ENCODE measurements at places on chromosomes 11 and 22. TPM values are rescaled to one million over a fixed set of nuclear protein-coding genes. Genes with fewer than 3 reads are reported as not detected.

Gene ZNF280B
- polyA plus RNA-seq, result 0.76 TPM

Gene MS4A6A
- not detected for polyA plus RNA-seq

Gene PLCB3
- polyA plus RNA-seq, result 23.9 TPM

Gene ADM2
- polyA plus RNA-seq, result 1.9 TPM

Gene RAG2
- polyA plus RNA-seq, result not detected

Gene ENDOD1
- 6.5 TPM for polyA plus RNA-seq

Gene GLYAT
- not detected for polyA plus RNA-seq

Gene OTOG
- polyA plus RNA-seq, result not detected

Gene PARVA
- polyA plus RNA-seq, result 68.9 TPM

Gene ZBTB3
- polyA plus RNA-seq, result 2.3 TPM

Gene SPTY2D1
- polyA plus RNA-seq, result 12.4 TPM

Gene SLC22A12
- polyA plus RNA-seq, result not detected

Gene HTR3A
- polyA plus RNA-seq, result not detected

Gene CPT1B
- polyA plus RNA-seq, result 2.1 TPM

Gene YWHAH
- polyA plus RNA-seq, result 131 TPM

Gene HBE1
- polyA plus RNA-seq, result 12.7 TPM

Gene OR51B5
- 0.29 TPM for polyA plus RNA-seq

Gene P2RY6
- 0.37 TPM for polyA plus RNA-seq

Gene C11orf58
- polyA plus RNA-seq, result 67.8 TPM

Gene TMEM121B
- 0.29 TPM for polyA plus RNA-seq

Gene KDELR3
- polyA plus RNA-seq, result 129 TPM

Gene EIF4G2
- 492 TPM for polyA plus RNA-seq

Gene C11orf16
- polyA plus RNA-seq, result not detected

Gene BARX2
- not detected for polyA plus RNA-seq

Gene FOLR3
- 0.27 TPM for polyA plus RNA-seq

Gene C11orf97
- polyA plus RNA-seq, result not detected

Gene YPEL1
- 1.2 TPM for polyA plus RNA-seq

Gene RAB39A
- not detected for polyA plus RNA-seq

Gene MS4A3
- polyA plus RNA-seq, result not detected

Gene OR2D2
- polyA plus RNA-seq, result not detected

Gene PATE4
- polyA plus RNA-seq, result not detected

Gene LUZP2
- polyA plus RNA-seq, result 0.89 TPM

Gene OR52E8
- not detected for polyA plus RNA-seq

Gene SEPTIN3
- 0.15 TPM for polyA plus RNA-seq

Gene ANO1
- polyA plus RNA-seq, result 8.0 TPM

Gene SCT
- not detected for polyA plus RNA-seq

Gene PTPRCAP
- polyA plus RNA-seq, result 0.14 TPM

Gene TUBA8
- 2.8 TPM for polyA plus RNA-seq

Gene FIBP
- 163 TPM for polyA plus RNA-seq

Gene BBS1
- 20.6 TPM for polyA plus RNA-seq

Gene THAP12
- polyA plus RNA-seq, result 27.3 TPM

Data from IMR-90 (cell line).